Large intestine (tissue), 12 donors: ENCODE measurements at places on chromosomes 3 and 15. TPM values are rescaled to one million over a fixed set of nuclear protein-coding genes. Genes with fewer than 3 reads are reported as not detected.

PLSCR4 gene
- 38.8 TPM for polyA plus RNA-seq

GOLGA8T gene
- 0.75 TPM for polyA plus RNA-seq

FMN1 gene
- 0.88 TPM for polyA plus RNA-seq

UROC1 gene
- polyA plus RNA-seq: 0.06 TPM

CHSY1 gene
- polyA plus RNA-seq: 14.9 TPM

CKMT1A gene
- 13.0 TPM for polyA plus RNA-seq

P3H2 gene
- polyA plus RNA-seq: 9.3 TPM

NEK10 gene
- 0.87 TPM for polyA plus RNA-seq

ZNF106 gene
- polyA plus RNA-seq: 28.8 TPM

EPHB1 gene
- polyA plus RNA-seq: 3.7 TPM

SQOR gene
- 51.2 TPM for polyA plus RNA-seq

NLGN1 gene
- polyA plus RNA-seq: 3.6 TPM

CLRN1 gene
- polyA plus RNA-seq: 8.7 TPM

SLC22A13 gene
- polyA plus RNA-seq: 0.34 TPM

PLD1 gene
- 87.6 TPM for polyA plus RNA-seq

TMOD2 gene
- 12.4 TPM for polyA plus RNA-seq

LIPC gene
- polyA plus RNA-seq: 0.25 TPM

C3orf49 gene
- 0.33 TPM for polyA plus RNA-seq

TWF2 gene
- 19.9 TPM for polyA plus RNA-seq

TM6SF1 gene
- polyA plus RNA-seq: 1.4 TPM

PLA2G4E gene
- 0.43 TPM for polyA plus RNA-seq

B3GALNT1 gene
- 19.1 TPM for polyA plus RNA-seq

ISLR gene
- polyA plus RNA-seq: 24.8 TPM

HTD2 gene
- 14.7 TPM for polyA plus RNA-seq

PLA2G4D gene
- polyA plus RNA-seq: 0.06 TPM

CX3CR1 gene
- polyA plus RNA-seq: 2.8 TPM

CLDN16 gene
- polyA plus RNA-seq: 0.15 TPM

APPL1 gene
- polyA plus RNA-seq: 31.7 TPM

PLA2G4F gene
- 3.6 TPM for polyA plus RNA-seq

AEN gene
- polyA plus RNA-seq: 8.2 TPM

GADL1 gene
- 0.04 TPM for polyA plus RNA-seq

PARL gene
- 42.1 TPM for polyA plus RNA-seq
